ENCODE measurements at places on chromosomes 3 and 15.

DNA sequence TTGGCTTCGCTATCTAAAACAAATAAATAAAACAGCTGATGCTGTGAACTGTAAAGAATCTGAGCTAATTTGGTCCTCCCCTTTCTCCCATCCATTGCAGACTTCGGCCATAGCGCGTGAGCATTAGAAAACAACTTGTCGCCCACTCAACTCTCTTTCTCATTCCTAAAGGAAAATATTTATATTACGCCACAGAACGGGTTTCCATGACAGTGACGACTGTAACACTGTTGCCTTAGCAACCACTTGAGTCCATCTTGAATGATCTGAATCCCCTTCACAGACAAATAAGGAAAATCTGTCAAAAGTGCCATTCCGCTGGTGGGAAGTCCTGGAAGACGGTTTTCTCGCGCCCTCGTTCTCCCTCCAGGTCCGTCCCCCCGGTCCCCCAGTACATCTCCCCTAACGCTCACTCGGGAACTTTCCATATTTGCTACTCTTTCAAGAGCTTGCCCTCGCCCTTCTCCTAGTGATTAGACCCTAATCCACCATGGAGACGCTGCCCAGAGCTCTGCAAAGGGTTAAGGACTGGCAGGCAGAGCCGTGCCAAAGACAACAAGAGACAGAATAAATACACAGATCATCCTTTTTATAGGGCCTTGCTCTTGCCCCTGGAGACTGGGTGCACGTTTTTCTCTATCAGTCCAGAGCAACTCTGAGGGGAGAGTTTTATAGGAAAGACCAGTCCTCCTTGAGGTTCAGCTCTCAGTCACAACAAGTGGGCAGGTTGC, 50.5 kb downstream of the CRYGS start:
- no peak for DNase-seq

DNA sequence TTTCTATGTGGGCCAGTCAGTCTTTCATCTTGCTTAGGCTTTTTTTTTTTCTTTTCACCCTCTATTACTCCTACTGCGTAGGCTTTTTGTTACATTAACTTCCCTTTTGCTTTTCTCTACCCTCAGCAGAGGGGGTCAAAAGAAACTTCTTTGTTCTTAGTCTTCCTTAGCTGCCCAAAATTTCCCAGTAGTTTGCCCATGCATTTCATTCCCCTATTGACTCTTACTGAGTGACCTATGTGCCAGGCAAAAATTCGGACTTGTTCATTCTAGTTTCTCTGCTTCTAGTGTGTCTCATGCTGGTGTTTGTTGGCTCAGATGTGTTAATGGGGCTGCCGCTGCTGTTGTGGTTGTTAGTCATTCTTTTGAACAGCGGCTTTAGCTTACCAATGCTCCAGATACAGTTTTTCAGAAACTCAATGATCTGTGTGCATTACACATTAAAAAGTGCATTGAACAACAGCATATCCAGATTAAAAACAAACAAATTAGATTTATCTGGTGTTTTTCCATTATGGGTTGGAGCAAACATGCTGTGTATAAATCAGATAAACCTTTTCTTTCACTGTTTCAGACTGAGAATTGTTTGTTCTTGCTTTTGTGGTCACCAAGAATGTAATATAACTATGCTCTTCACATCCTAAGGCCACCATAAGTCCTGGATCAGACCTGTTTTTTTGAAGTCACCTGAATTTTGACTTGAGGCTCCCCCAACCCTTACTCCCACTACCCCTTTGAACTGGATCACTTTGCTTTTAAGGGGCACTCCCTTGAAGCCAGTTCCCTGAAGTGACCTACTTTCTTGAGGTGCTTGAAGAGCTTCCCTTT, 43.1 kb downstream of the PDE8A start:
- peak; percentile 92 for DNase-seq

DNA sequence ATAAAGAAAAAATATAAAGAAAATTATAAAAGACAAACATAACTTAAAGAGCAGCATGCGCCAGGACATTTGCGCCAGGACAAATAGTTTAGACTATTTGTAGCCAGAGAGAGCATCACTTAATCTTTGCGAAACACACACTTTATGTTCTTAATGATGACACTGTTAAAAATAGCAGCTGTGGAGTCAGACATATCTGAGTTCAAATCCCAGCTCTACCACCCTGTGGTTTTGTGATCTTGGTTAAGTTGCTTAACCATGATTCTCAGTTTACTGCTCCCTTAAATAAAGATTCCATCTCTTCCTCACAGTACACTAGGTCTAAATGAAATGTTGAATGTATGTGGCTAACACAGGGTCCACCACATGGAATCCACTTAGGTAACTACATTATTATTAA, 31.4 kb downstream of the KCNMB2 start:
- DNase-seq, result no peak

DNA sequence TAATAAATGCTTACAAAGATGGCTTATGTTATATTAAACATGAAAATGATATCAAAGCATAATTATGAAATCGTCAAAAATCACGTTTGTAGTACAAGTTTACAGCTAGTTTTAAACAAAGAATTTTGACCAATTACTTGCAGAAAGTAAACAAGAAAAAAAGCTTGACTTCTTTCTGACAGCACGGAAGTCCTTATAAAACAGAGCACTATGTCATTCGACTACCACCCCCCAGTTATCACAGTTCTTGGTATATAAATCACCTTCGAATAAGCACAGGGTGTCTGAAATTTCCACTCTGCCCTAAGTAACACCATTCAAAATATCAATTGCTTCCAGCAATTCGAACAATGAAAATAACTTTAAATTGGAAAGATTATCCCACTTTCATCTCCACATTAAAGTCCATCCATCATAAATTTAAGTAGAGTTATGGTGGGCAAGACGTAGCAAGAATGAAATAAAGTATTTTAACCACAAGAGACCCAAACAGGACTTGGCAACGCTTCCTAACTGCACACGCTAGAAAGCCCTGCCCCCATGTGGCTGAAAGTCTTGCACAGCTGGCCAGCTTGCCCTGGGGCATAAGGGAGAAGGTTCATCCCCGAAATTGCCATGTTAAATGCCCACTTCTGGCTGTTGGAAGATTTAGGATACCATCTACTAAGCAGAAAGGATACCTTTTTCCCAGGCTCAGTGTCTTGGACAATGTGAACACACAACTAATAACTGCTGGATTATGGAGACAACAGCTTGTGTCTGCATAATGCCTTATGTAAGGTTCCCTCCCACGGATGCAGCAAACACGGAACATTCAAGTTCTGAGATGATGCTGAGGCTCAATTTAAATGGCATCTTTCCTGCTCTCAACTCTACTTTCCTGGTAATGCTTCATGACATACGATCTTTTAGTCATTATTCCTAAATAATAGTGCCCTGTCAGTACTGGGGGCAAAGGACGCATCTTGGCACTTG, 116.4 kb upstream of the TJP1 start:
- DNase-seq, result no peak

DNA sequence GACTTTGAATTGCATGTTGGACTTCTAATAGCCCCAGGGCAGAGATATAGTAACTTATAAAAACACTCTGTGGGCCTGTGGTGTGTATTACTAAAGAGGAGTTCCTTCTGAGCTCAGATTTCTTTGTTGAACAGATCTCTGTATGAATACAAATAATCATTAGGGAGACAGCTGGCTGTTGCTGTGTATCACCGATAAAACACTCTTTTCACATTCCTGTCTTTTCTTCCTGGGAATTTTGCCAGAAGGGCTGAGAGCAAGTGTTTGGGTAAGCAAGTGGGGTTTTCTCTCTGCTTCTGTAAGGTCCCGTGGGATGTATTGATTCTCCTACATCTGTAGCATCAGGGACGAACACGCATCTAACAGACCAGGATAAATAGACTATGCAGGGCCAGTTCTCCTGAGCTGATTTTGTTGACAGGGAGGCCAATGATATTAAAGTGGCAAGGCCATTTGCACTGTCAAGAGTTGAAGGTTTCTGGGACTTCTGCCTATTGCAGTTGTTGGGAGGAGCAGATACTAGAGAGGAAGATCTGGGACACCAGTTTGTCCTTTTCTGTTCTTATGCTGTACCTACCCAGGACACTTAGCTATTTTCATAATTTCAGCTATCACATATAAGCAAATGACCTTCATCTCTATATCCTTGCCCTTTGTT, 225.9 kb upstream of the CD96 start:
- peak; percentile 42 for DNase-seq

GRCh38 chr15:81111510-81112470, 22.3 kb upstream of the CFAP161 start:
- DNase-seq, result peak; percentile 66

- DNase-seq, result no peak
Observed at GRCh38 chr3:146521394-146521793, 23.0 kb downstream of the PLSCR1 start.

DNA sequence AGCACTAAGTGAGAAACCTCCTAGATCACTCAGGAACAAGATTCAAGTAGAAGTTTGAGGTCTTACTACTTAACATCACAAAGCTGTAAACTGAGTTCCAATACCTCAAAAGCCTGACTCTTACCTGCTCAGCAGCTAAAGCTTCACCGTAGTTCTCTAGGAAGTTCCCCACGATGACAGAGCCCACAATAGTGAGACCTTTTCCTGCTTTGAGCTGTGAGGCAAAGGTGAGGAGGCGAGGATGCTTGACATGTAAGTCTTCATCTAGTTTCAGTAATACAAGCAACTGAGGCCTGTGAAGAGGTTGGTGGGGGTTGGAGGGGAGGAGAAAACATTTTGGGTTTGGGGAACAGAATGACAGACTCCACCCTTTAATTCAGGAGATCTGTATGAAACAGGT, 15.7 kb downstream of the EMC4 start:
- DNase-seq, result no peak

GRCh38 chr15:68717951-68718350, 102.7 kb downstream of the ANP32A start:
- DNase-seq, result no peak

DNA sequence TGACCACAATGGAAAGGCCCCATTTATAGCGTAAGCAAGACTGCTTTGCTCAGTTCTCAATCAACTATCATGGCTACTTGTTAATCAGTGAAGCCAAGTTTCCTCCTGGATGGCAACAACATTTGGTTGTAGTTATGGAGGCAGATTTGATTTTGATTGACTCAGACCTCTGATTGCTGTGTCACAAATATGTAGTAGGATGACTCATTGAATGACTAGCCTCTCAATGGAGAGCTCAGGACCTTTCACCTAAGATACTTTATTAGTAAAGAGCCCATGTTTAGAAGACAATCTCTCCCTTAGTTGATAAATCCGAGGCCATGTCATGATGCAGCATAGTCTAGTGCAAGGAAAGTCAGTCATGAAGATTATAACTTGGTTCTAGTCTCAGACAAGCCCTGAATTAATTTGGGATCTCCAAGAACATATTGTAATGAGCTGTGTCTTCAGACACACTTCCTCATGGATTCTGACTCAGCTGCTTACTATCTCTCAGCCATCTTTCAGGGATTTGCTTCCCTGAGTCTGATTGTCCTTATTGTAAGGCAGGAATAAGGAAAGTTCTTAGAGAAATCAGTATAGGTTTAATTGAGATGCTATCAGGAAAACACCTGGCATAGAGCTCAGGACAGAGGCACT, 397.4 kb upstream of the TMCO5A start:
- no peak for DNase-seq

DNA sequence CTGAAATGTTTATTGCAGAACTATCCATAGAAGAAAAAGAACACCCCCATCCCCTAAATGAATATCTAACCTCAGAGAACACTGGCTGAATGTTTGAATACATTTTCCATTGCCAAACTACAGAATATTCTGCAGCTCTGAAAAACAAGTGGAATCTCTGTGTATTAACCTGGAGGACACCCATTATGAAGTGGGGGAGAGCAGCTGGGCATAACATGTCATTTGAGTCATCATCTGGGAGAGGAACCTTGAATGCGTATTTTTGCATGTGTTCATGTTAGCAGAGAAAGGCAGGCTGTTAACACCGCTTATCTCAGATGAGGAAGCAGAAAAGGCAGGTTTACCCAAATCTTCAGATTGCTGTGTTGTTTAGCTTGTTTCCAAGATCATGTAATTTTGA, 31.5 kb downstream of the ESYT3 start:
- no peak for DNase-seq

GRCh38 chr3:127444761-127445160, 145.8 kb downstream of the TPRA1 start:
- no peak for DNase-seq

DNA sequence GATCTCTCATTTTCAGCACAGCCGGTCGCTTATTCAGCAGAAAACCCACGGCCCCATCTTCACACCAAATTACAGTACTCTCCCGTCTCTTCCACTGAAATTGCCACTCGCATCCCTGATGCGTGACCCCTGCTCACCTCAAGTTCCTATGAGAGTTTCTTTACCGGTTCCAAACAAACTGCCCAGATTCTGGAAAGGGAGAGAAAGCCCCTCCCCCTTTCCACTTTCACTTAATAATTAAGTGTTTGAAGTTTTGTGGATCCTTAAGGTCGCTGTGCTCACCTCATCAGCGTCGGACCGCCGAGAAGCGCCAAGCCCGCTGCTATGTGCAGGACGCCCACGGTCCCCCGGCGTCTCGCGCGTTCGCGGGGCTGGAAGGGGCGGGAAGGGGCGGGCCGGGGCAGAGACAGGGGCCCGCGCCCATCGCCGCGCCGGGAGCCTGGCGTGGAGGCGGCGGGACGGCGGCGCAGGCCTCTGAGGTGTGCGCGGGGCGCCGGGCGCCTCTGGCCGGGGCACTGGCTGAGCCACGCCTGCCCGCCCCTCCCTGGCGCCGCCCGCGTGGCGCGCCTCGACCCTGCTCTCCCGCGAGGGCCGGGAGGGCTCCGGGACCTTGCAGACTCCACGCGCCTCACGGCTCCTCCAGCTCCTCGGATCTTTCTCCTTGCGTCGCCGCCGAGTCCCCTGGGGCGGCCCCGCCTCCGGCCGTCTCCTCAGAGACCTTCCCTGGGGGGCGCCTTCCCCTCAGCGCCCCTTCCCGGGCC, at the start of gene GPR156:
Gene GPR156 (minus strand): TSS at position 476 of the 761 bp plus-strand sequence. CDS start 41,124 bp downstream, outside the sequence.
- DNase-seq, result peak; percentile 60

GRCh38 chr3:123431658-123432324, 17.1 kb downstream of the ADCY5 start:
- no peak for DNase-seq

- peak; percentile 94 for DNase-seq
Observed at GRCh38 chr15:85494048-85494777, 113.8 kb downstream of the AKAP13 start.

- DNase-seq, result no peak
Observed at GRCh38 chr3:194092881-194093301, 43.1 kb upstream of the HES1 start.

- peak; percentile 74 for DNase-seq
Observed at GRCh38 chr15:56821721-56822425, 88.6 kb upstream of the ZNF280D start.

DNA sequence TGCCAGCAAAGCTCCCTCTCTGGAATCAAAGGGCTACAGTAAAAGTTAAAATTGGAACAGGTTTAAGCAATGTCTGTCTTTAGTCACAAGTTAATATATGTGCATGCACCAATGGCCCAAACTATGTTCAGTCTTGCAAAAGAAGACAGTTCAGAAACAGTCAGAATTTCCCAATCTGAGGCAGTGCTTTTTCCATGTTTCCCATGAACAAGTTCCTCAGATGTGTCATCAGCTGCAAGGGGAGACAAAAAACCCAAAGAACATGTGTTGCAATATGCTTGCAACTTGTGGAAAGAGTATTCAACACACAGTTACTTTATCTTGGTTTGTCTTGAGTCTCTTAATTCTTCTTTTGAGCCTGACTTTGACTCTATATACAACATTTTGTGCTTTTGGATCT, 148.4 kb downstream of the USP13 start:
- DNase-seq, result peak; percentile 96

All from GM23248 (cell line).